H9 (cell line): ENCODE measurements at places on chromosomes 2 and 18.

DNA sequence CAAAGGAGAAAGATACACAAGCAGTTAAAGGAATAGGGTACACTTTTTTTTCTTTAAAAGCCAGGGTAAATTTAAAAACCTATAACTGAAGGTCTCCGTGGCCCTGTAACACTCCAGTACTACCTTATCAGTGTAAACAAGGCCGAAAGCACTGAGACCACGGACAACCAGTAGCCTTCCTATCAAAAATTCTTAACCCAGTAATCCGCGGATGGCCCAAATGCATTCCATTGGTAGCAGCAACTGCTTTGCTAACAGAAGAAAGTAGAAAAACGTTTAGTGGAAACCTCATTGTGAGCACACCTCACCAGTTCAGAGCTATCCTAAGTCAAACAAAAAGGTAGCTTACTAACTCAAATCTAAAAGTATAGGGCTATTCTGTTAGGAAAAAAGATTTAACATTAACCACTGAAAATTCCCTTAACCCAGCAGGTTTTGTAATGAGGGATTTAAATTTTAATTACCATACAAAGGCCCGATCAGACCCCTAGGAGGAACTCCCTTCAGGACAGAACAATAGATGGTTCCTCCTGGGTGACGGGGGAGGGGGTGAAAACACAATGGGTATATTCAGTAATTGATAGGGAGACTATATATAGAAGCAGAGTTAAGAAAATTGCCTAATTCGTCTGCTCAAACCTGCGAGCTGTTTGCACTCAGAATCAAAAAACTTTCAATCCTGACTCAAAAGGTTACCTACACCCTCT, 50.8 kb upstream of the CWC22 start:
- H3K27me3 ChIP-seq: no peaks in the 10 kb centered on the region
- no peak for DNase-seq
- H3K36me3 ChIP-seq: peaks cover 35% of the 10 kb centered on the region
- peak overlapping the region; percentile 86 for H3K27ac ChIP-seq

DNA sequence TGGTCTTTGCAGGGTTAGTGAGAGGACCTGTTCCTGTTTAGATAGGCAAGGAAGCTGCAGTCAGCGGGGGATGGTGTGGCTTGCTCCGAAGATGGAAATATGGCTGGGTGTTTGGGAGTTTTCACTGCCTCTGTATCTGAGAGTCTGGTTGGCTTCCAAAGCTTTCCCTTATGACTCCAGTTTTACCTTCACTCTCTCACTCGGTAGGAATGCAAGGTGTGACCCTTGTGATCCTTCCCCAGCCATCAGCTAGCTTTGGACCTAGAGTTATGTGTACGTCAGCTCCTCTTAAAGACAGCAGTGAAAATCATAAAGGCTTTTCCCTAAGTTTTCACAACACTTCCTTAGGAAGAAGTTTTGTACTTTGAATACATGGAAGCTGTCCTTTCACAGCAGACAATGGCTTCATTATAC, 35.5 kb upstream of the TMEM87B start:
- H3K4me1 ChIP-seq: peaks cover 5% of the 10 kb centered on the region; the same call in 1 of the 2 replicates
- no peak overlapping the region for H3K4me3 ChIP-seq
- no peaks in the 10 kb centered on the region for H3K27me3 ChIP-seq
- no peak for DNase-seq
- peaks cover 3% of the 10 kb centered on the region; the same call in 2 of the 3 replicates for H3K36me3 ChIP-seq

- no peaks in the 10 kb centered on the region for H3K36me3 ChIP-seq
- no peaks in the 10 kb centered on the region for H3K27me3 ChIP-seq
- H3K4me1 ChIP-seq: no peaks in the 10 kb centered on the region
- H3K27ac ChIP-seq: no peak overlapping the region
- no peak for DNase-seq
- no peak overlapping the region for H3K4me3 ChIP-seq
These were observed 828.7 kb downstream of the SUCLG1 start for GRCh38 chr2:83630351-83630750.

DNA sequence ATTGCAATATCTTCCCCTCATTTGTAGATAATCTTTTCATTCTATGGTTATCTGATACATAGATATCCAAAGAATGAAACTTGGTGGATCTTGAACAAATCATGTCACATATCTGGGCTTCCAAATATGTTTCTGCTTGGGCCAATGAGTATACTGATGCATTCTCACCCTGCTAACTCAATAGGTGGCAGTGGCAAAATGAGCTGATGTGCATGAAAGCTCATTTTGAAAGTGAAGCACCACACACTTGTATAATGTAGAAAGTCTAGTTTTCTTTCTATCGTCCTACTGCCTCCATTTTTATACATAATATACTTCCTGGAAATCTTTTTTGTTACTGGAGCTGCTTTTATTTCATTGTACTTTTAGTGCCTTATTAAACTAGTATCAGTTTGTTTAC, 208.2 kb downstream of the PRKCE start:
- DNase-seq: no peak
- no peaks in the 10 kb centered on the region for H3K27me3 ChIP-seq
- no peaks in the 10 kb centered on the region for H3K36me3 ChIP-seq
- no peak overlapping the region for H3K27ac ChIP-seq
- no peak overlapping the region for H3K4me3 ChIP-seq

GRCh38 chr2:86078774-86079545, 26.7 kb downstream of the POLR1A start:
- H3K4me1 ChIP-seq: no peaks in the 10 kb centered on the region
- no peak for DNase-seq
- H3K27ac ChIP-seq: no peak overlapping the region
- no peaks in the 10 kb centered on the region for H3K27me3 ChIP-seq

DNA sequence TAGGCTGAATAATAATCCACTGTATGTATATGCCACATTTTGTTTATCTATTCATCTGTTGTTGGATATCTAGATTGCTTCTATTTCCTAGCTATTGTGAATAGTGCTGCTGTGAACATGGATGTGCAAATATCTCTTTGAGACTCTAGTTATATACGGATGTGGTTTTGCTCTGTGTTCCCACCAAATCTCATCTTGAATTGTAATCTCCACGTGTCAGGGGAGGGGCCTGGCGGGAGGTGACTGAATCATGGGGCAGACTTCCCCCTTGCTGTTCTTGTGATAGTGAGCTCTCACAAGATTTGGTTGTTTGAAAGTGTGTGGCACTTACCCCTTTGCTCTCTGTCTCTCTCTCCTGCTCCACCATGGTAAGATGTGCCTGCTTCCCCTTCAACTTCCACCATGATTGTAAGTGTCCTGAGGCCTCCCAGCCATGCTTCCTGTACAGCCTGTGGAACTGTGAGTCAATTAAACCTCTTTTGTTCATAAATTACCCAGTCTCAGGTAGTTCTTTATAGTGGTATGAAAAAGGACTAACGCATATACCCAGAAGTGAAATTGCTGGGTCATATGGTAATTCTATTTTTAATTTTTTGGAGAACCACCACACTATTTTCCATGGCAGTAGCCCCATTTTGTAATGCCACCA, 86.1 kb upstream of the UPP2 start:
- no peaks in the 10 kb centered on the region; the same call in 1 of the 2 replicates for H3K27me3 ChIP-seq
- no peaks in the 10 kb centered on the region for H3K36me3 ChIP-seq
- DNase-seq: no peak

DNA sequence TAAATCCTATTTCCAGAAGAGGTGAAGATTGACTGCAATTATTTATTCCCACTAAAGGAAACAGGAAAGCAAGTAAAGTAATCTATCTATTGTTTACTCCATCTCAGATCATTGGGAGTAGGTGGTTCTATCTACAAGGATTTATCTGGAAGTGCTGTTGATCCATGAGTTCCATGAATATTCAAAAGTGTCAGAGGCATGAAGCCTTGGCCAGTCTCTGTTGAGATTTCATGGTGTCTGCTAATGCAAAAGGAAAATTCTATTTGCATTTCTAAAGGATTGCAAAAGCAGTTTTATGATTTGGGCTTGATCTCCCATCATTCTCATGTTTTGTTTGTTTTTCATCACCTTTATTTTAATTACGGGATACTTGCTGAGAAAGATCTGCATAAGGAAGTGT, 102.4 kb upstream of the ST6GAL2 start:
- no peaks in the 10 kb centered on the region for H3K27me3 ChIP-seq
- H3K4me1 ChIP-seq: no peaks in the 10 kb centered on the region
- H3K27ac ChIP-seq: no peak overlapping the region
- H3K4me3 ChIP-seq: no peak overlapping the region
- no peaks in the 10 kb centered on the region for H3K36me3 ChIP-seq
- DNase-seq: no peak

GRCh38 chr2:167181134-167181533, 292.9 kb downstream of the XIRP2 start:
- no peaks in the 10 kb centered on the region for H3K36me3 ChIP-seq
- H3K4me1 ChIP-seq: no peaks in the 10 kb centered on the region
- H3K4me3 ChIP-seq: no peak overlapping the region
- DNase-seq: no peak
- no peaks in the 10 kb centered on the region for H3K27me3 ChIP-seq

DNA sequence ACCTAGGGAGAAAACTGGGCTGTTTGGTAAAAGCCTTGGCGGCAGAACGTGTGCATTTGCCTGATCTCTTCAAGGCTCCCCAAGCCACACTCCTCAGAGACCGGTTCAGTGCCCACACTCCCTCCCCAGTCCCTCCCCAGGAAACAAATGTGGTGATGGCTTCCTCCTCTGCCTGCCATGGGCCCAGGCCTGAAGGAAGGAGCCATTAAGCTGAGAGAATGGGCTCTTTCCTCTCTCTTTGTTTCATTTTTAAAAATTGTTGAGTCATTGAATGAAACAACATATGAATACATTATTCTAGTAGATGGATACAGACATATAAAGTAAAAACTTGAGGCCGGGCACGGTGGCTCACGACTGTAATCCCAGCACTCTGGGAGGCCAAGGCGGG, 50.6 kb upstream of the YWHAQ start:
- H3K27me3 ChIP-seq: no peaks in the 10 kb centered on the region
- no peak overlapping the region for H3K4me3 ChIP-seq
- DNase-seq: no peak
- H3K27ac ChIP-seq: no peak overlapping the region
- H3K4me1 ChIP-seq: no peaks in the 10 kb centered on the region

GRCh38 chr2:177289824-177290628, 25.5 kb upstream of the NFE2L2 start:
- no peaks in the 10 kb centered on the region for H3K36me3 ChIP-seq
- DNase-seq: no peak
- no peak overlapping the region for H3K4me3 ChIP-seq
- no peaks in the 10 kb centered on the region; the same call in 1 of the 2 replicates for H3K4me1 ChIP-seq

DNA sequence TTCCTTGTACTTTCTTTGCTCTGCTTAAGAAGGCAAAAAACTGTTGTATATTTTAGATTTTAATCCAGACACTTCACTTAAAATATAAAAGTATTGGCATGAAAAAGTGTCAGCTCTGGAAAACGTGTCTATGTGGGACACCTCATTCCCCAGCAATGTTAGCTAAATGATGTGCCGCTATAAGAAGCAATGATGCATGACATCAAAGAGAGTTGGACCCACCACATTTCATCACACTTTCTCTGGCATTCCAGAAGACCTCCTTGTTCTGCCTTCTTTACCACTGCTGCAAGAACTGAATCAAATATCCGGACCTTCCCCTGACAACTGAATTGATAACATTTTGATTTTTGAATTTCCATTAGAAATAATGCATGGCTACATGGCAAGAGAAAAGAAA, 242.4 kb upstream of the TANK start:
- peaks cover 3% of the 10 kb centered on the region; the same call in 1 of the 2 replicates for H3K27me3 ChIP-seq
- no peak for DNase-seq
- no peak overlapping the region for H3K27ac ChIP-seq
- no peak overlapping the region for H3K4me3 ChIP-seq
- peaks cover 2% of the 10 kb centered on the region; the same call in 2 of the 3 replicates for H3K36me3 ChIP-seq
- H3K4me1 ChIP-seq: 0 out of 2 replicates have a peak, but pooled peaks cover 2% of the 10 kb centered on the region

DNA sequence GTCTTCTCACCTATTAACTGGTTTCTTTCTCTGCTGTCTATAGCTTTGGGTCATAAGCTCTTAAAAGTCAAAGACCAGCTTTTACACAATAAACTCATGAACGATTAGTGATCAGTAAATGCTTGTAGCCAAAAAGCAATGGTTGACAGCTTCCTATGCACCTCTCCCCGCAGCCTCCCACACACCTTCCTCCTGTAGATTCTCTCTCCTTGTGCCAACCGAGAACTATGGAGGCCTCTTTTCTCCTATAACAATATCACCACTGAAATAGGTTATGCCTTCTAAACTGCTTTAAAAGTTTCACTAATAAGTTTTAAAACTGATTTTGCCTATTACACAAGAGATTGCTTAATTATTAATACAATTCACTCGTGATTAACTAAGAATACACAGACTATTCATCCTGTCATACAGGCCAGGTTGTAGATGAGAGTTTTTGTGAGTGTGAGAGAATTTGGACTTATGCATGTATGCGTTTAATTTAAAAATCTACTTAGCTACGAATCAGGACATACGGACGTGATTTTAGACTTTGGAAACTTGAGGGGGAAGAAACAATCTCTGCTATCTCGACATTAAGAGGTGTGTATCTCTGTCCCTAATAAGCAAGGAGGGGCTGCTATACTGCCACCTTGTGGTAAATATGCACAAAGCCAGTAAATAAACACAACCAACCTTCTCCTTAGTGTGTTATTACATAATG, 229.1 kb upstream of the RBBP8 start:
- DNase-seq: no peak
- no peaks in the 10 kb centered on the region for H3K4me1 ChIP-seq
- H3K27ac ChIP-seq: no peak overlapping the region
- H3K27me3 ChIP-seq: no peaks in the 10 kb centered on the region

- H3K27ac ChIP-seq: no peak overlapping the region
- H3K36me3 ChIP-seq: no peaks in the 10 kb centered on the region
- H3K4me1 ChIP-seq: no peaks in the 10 kb centered on the region
- H3K4me3 ChIP-seq: no peak overlapping the region
These were observed 286.3 kb upstream of the FN1 start for GRCh38 chr2:215722125-215722524.

DNA sequence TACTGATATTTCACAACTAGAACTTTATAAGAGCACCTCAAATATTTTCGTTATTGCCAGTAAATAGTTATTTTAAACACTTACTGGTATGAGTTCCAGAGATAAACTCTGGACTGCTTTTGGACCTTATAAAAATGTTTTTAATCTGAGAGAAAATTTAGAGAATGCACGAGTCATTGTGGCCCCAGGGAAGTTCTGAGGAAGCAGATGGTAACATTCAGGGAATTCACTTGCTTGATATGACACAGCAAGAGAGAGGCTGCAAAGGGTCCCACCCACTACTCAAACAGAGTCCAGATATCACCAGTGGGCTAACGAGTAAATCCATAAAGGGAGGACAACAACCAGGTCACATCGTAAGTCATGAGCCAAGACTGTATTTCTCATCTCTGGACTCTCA, 526.8 kb downstream of the TDRD15 start:
- DNase-seq: no peak
- no peaks in the 10 kb centered on the region for H3K4me1 ChIP-seq
- no peaks in the 10 kb centered on the region for H3K27me3 ChIP-seq
- no peak overlapping the region for H3K4me3 ChIP-seq
- H3K27ac ChIP-seq: no peak overlapping the region
- no peaks in the 10 kb centered on the region for H3K36me3 ChIP-seq

GRCh38 chr2:162926501-162926900, 87.9 kb upstream of the KCNH7 start:
- H3K36me3 ChIP-seq: no peaks in the 10 kb centered on the region
- no peaks in the 10 kb centered on the region for H3K4me1 ChIP-seq
- H3K27me3 ChIP-seq: no peaks in the 10 kb centered on the region
- H3K4me3 ChIP-seq: no peak overlapping the region
